ENCODE measurements at places on chromosomes 6 and 20.

GRCh38 chr6:166488076-166488685 is 98.3 kb downstream of the RAMACL start:
- DNase-seq, result peak; percentile 78

DNA sequence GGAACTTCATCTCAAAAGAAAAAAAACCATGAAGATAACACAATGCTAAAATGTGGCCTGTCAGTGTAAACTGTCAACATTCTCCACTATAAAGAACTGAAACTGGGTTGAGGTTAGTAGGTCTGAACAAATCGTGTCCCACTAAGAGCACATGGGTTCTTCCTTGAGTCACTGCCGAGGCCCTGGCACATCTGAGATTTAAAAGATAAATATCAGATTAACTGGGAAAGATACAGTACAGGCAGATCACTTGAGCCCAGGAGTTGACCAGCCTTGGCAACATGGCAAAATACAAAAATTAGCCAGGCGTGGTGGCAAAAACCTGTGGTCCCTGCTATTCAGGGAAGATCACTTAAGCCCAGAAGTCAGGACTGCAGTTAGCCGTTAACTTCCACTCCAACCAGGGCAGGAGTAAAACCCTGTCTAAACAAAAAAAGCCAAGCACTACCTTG is 5.6 kb downstream of the EEF1A1 start:
- DNase-seq, result peak; percentile 45

DNA sequence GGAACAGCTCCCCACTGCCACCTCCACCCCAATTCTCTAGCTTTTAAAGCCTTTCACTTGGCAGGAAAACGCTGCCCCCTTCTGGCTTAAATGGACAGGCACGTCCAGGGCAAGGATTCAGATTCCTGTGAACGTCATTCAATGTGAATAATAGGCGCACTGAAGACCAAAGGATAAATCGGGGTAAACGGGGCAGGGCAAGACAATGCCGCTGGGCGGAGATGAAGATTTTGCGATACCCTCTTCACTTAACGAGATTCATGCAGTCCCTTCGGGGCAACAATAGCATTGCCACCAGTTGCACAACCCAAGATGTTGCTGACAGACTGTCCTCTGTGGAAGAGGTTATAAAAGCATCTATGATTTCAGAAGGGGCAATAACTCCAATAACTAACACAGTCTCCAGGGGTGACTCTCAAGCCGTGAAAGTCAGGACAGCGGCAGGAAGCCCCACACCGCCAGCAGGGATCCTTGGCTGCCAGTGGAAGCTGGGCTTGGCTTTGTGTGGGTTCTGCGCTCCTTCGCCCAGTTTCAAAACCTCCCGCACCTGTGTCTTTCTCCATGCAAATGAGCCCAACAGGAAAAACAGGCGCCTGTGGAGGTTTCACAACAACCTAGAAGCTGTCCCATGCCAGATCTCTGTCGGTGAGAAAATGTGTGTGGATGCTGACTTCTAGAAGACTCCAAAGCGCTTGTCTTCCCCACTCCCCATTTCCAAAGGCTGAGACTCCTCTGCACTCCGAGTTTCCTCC is 291.8 kb downstream of the BMP7 start:
- DNase-seq, result no peak

- DNase-seq, result no peak
Measured at GRCh38 chr20:37656945-37657344, 36.9 kb upstream of the CTNNBL1 start.

DNA sequence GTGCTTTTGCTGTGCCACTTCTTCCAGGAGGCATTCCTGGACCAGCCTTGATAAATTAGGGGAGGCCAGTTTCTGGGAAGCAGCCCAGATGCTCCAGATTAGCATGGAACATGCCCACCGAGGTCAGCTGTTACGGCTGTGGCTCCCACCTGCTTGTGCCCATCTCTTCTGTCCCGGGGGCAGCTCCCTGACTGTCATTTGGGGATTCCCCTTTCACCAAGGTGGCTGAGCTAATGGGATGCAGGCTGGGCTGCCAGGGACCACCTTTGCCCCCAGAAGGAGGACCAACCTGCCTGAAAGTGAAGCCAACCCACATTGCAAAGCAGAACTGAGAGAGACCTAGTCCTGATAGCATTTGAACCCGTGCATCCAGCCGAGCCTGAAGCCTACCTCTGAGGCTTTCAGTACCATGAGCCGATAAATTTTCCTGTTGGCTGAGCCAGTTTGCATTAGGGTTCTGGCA is 85.3 kb downstream of the PTPN1 start:
- no peak for DNase-seq

DNA sequence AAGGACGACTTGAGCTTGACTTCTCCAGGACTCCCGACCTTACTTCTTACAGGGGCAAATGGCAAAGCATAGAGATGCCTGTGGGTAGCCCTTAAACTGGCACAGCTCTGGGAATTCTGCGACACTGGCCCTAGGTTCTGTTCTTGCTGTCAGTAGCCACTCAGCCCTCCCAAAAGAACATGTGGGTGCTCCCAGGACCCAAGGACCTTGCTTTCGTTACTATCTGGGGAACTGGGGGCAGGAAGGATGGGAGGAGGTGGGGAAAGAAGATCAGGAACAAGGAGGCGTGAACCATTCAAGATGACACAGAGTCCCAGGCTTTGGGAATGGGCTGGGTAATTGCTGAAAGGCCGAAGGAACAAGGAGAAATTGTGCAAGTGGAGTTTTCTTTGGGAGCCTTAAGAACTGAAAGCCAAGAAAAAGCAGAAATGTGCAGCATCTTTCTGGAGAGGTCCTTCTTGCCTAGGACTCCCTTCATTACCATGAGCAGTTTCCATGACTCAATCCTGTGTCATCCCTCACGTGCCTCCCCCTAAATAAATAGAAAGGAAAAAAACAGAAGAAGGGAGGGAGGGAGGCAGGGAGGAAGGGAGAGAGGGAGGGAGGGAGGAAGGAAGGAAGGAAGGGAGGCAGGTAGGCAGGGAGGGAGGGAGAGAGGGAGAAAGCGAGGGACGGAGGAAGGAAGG is 284.6 kb upstream of the FOXQ1 start:
- no peak for DNase-seq
